ENCODE measurements at places on chromosomes 2 and 18. TPM values are rescaled to one million over a fixed set of nuclear protein-coding genes. Genes with fewer than 3 reads are reported as not detected.

Gene RAD51AP2
- total RNA-seq, result not detected

Gene MROH2A
- total RNA-seq, result not detected

Gene VIT
- total RNA-seq, result not detected

Gene SCN3A
- total RNA-seq, result 0.35 TPM

Gene GCG
- total RNA-seq, result not detected

Gene SCYGR3
- total RNA-seq, result not detected

Gene CD8A
- total RNA-seq, result not detected

Gene CRYBA2
- not detected for total RNA-seq

Gene FAP
- 50.0 TPM for total RNA-seq

Gene REG1B
- not detected for total RNA-seq

Gene EIF2B4
- 53.2 TPM for total RNA-seq

Gene COBLL1
- 9.0 TPM for total RNA-seq

Gene HEATR5B
- total RNA-seq, result 18.5 TPM

- no peak for DNase-seq
Measured at GRCh38 chr2:236882074-236882473, 203.6 kb upstream of the COPS8 start.

GRCh38 chr2:100242891-100243619 lies 79.2 kb downstream of the LONRF2 start:
- peak; percentile 14 for DNase-seq

GRCh38 chr2:141534666-141535362 lies 596.0 kb downstream of the LRP1B start:
- DNase-seq, result no peak

- DNase-seq, result no peak
Measured at GRCh38 chr2:45778720-45779171, 127.3 kb downstream of the PRKCE start.

DNA sequence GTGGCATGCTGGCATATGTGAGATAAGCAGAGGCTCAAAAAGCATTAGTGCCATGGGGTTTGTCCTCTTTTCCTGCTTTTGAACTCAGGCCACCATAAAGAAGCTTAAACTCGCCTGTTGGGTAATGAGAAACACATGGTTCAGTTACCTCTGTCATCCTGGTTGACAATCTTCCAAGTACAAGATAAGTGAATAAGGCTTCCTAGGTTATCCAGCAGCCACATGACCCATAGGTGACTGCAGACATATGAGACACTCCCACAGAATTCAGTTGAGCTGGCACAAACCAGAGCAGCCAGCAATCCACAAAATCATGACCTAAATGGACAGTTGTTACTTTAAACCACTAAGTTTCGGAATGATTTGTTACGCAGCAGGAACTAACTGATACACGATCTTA lies 97.3 kb downstream of the TACR1 start:
- DNase-seq, result no peak

DNA sequence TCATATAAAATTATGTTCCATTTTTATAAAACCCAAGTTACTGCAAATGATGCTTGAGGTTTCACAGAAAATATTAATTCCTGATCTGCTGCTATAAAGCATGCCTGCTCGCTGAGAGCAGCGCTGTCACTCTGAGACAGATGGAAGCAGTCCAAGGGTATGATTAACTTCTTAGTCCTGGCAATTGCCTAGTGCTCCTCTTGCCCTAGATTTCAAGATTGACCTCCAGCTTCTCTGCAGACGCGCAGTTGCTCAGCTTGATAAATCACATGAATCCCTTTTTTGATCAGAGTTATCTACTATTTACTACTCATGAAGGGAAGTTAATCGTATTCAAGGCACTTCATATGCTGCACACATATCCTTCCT lies 154.6 kb upstream of the REV1 start:
- DNase-seq, result no peak

DNA sequence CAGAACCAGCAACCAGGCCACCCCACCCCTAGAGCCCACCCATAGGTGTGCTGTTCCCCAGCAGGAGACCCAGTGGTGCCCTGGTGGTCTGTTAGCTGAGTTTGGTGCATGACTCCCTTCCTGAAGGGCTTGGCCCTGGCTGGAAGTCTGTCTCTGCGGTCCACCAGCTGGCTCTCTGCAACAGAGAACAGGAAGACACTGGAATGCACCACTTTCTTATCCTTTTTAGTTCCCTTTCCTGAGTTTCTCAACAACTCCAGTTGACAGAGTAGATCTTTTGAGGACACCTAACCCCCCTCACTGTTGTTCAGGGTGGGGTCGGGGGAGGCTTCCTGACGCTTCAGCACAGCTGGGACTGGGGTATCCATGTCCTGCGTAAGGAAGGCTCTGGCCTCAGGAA lies 11.9 kb upstream of the RPL37A start:
- DNase-seq, result no peak

- no peak for DNase-seq
Measured at GRCh38 chr2:7694076-7694985, 777.1 kb downstream of the RNF144A start.

GRCh38 chr2:241559323-241560161 lies 997 bp downstream of the BOK start:
- no peak for DNase-seq

DNA sequence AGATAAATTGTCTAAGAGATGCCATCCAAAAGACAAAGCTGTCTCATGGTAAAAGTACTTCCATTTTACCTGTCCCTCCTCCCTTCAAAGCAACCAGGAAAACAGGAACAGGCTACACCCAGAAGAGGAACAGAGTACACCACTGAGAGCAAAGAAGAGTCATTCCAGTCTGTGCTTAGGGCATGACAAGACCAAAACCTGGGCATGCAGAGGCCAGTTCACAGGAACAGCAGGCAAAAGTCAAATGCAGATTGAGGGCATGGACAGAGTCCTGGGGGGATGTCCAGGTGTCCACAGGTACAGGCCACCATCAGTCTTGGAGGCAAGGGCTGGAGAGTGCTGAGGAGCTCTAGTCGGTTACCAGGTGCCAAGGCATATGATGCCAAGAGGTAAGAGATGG lies 23.7 kb downstream of the PLEK start:
- DNase-seq, result no peak

DNA sequence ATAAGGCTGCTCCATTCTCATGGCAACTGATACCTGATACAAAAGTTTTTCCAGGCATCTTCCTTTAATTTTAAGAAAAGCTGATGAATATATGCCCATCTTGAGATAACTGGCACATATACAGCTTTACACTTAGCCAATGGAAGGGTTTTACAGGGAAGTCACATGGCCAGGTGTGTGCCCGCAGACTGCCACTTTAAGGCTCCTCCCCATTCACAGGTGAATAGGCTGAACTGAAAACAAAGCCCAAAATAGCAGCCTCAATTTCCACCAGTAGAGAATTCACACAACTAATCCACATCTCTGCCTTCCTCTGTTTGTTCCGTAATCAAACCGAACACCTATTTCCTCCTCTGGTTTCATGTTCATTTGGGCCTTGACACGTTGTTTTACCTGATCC lies 9.8 kb upstream of the ME2 start:
- no peak for DNase-seq

DNA sequence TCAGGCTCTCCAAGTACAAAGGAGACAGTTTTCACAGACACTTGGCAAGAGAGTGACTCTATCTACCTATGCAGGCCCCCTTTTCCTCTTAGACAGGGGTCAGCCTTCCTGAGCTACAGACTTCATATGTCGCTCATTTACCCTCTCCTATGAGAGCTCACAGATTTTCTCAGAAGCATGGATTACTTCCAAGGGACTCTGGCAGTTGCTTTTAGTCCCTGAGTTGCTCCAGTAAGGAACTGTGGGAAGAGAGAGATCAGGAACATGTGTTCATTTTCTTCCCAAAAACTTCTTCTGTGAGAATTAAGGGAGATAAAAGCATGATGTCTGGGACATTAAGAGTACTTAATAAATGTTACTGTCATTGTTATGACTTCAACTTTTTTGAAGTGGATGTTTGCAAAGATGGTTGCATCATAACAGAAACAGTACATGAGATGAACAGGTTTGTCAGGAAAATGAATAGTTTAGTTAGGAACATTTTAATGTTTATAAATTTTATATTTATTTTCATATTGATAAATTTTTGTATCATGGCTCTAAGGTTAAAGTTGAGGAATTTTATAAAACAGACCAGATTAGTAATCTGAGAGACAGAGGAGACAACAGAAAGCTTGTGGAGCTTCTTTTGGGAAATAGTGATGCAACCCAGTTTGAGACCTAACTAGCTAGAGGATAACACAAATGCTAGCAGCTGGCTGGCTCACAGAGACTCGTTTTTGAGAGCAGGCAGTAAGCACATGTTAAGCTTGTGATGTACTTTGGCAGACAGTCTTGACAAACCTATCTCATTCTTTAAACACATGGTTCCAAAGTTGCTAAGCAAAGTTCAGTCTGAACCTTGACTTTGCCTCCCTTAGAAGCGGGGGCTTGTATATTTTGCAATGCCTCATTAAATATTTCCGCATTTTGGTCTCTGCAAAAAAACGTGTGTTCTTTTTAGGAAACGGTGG lies 21.7 kb upstream of the UGP2 start:
- DNase-seq, result no peak

DNA sequence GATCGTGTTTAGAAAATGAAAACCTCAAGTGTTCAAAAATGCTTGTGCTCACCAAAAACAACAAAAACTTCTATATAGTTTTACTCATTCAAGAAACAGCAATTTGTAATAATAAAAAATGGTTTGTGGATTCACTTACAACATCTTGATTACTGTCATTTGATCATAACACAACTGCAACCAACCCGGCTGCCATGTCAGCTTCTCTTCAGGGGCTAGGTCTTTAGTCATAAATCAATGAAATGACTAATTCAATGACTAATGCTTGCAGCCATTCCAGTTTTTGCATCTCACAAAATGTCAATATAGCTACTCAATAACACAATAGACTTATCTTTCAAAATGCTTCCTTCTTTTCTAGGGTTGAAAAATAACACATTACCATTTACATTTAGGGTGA lies 128.0 kb downstream of the OLA1 start:
- no peak for DNase-seq

- DNase-seq, result no peak
Measured at GRCh38 chr18:6340121-6340520, 74.6 kb downstream of the L3MBTL4 start.

DNA sequence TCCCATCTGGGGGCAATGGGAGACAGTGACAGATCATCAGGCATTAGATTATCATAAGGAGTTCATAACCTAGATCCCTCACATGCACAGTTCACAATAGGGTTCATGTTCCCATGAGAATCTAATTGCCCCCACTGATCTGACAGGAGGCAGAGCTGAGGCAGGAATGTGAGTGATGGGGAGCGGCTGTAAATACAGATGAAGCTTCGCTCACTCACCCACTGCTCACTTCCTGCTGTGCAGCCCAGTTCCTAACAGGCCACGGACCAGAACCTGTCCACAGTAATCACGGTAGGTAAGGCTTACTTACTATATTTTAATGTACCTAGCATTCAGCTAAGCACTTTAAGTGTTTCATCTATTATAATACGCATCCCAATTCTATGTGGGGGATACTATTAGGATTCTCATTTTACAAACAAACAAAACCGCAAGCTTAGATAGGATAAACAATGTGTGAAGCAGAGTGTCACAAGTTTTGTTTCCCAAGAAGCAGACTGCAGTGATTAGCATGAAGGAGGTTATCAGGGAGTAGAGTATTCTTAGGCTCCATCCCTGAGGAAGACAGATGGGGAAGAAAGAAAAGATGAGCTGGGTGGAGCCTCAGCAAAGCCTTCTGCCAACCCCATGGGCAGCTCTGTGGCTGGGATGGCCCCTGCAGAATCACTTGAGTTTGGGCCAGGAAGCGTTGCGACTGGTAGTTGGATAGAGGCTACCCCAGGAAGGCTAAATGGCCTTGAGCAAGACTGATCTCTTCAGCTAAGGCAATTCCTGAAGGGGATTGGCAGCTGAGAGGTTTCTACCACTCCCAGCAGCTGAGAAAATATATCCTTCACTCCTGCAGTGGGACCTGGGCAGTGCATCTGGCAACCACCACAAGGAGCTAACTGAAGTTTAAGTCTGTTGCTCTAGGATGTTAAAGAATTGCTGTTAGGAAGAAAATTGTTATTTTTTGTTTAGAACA lies 133.1 kb downstream of the MREG start:
- DNase-seq, result no peak

GRCh38 chr2:173343921-173344320 lies 10.8 kb upstream of the CDCA7 start:
- no peak for DNase-seq

DNA sequence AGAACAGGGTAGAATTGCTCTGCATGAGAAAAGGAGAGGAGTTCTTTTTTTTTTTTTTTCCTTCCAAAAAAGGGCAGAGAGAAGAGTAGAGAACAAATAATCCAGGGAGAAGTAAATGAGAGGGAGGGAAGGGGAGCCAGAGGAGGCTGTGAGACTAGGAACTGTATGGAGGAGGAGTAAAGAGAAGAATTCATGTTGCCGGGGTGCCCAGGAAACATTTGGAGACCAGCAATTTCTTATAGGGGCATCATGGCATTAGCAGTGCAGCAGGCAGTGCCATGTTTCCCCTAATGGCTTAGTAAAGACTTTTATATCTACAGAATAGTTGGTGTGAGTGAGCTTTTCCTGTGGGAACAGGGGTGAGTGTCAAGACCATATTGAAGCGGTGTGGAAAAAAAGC lies 86.4 kb upstream of the SESTD1 start:
- DNase-seq, result no peak

DNA sequence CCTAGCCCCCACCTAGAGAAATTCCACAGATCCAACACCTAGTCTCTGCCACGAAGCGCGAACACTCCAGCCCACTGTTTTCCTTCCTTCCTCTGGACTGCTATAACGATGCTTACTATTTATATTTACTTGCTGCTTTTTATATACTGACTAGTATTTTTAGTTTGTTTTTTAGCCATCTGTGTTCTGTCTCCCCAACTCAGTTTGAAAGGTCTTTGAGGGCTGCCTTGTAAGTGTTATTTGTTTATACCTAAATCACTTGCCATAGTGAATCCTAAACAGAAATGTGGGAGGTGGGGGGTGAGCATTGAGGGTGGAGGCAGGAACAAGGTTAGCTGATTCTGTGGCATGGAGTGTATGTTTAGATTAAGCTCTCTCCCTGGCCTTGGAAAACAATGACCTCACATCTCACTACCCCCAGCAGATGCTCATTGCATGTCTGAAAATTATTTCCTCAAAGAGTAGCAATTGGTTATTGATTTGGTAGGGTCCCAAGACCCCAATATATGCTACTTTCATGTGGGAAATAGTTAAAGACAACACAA lies 1.1 kb upstream of the NCKAP5 start:
- DNase-seq, result no peak

- no peak for DNase-seq
Measured at GRCh38 chr2:162333968-162334367, 10.0 kb upstream of the GCA start.

DNA sequence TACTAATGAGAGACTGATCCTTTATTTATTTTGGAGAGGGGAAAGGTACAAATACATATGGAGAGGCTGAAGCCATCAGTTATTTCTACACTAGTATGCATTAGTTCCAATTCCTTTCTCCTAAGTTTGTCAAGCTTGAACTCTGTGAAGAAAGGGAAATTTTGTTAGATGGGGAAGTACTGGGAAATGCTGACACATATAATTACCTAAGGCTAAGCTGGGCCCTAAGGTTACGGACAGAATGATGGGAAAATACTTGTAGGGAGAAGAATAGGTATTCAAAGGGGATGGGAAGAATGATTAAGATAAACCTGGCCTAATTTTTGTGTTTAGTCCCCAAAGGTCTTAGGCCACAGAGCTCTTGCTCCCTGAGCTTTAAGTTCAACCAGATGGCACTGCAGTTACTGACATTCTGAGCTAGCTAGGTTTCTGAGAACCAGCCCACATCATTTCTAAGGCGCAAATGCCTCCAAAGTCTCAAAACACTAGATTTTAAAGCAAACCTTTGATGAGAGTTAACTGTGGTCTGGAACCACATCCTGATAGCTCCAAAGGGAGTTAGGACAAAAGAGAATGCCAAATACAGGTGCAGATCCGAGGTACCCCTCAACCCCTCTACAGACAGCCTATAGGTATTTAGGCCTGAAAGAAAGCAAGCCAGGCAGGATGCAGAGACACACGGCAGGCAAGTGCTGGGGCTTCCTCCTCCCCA lies 2.7 kb downstream of the TMEM163 start:
- DNase-seq, result no peak

Data from glomerular endothelial cell (primary cell).